ENCODE measurements at places on chromosomes 6 and 20.

DNA sequence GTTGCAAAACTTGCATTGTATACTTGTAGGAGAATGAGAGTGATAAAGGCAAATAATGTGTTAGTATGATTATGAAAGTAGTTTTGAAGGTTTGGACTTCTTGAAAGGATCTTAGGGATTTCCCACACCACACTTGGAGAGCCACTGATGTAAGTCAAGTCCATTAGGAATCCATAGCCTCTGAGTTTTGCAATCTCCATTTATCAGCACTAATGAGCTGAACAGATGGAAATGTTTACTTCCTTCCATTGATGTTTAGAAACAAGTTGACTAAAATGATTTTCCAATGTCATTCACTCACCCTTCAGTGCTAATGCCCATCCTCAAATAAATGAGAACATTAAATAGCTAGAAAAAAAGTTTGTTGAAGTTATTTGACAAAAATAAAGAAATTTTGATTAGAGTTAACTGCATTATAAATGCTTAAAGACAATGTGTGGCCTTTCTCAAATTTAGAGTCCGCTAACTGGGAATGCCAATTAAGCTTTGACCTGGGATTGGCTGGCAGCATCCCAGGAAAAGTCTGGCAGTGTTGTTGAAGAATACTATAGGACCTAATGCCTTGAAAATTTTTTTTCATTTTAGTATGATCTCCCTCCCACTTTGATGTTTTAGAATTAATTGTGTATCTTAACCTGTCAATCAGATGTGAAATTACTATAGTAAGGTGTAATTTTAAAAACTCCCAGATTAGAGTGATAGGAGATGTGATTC lies 68.0 kb downstream of the SLC35F1 start:
- DNase-seq: no peak

DNA sequence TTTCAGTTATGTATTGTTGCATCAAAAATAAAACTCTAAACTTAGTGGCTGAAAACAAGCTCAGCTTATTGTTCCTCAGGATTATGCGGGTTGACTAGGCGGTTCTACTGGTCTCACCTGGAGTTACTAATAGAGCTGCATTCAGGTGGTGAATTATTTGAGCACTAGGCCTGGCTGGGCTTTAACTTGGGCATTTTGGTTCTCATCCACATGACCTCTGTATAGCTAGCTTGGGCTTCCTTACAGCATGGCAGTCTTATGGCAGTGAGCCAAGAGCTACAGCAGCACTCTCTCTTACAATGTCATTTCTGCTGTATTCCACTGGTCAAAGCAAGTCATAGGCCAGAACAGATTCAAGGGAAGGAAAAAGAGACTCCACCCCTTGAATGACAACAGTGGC lies 1.6 kb downstream of the PGBD1 start:
- no peak for DNase-seq

DNA sequence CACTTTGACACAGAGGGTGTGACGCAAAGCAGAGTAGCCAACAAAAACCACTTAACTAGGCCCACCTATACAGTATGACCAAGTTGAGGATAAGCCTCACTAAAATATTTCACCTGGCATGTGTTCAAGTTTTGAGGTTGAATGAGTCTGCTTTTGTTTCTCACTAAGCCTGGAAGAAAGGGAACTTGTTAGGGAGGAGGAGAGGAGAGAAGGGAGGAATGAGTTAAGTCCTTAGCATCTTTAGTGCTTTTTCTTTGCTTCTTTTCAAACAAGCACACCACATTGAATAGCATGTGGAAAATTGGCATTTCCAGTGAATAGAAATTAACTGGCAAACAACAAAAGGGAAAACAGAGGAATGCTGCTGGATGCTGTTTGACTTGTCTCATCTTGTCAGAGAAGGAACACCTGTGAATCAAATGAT lies 461.9 kb downstream of the GJA1 start:
- DNase-seq: no peak

- no peak for DNase-seq
Measured at GRCh38 chr6:5525209-5525608, 263.9 kb downstream of the FARS2 start.

DNA sequence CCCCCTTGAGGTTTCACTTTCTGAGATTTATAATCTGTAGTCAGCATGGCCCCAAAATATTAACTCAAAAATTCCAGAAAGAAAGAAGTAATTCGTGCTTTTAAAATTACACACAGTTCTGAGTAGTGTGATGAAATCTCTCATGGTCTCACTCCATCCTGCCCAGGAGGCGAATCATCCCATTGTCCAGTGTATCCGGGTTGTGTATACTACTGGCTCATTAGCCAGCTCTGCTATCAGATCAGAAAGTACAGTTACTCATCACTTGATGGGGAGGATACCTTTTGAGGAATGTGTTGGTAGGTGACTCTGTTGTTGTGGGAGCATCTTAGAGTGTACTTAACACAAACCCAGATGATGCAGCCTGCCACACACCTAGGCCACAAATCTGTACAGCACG lies 65.2 kb downstream of the CDC5L start:
- DNase-seq: no peak

- DNase-seq: no peak
Measured at GRCh38 chr6:160457823-160458222, 109.6 kb downstream of the SLC22A3 start.

DNA sequence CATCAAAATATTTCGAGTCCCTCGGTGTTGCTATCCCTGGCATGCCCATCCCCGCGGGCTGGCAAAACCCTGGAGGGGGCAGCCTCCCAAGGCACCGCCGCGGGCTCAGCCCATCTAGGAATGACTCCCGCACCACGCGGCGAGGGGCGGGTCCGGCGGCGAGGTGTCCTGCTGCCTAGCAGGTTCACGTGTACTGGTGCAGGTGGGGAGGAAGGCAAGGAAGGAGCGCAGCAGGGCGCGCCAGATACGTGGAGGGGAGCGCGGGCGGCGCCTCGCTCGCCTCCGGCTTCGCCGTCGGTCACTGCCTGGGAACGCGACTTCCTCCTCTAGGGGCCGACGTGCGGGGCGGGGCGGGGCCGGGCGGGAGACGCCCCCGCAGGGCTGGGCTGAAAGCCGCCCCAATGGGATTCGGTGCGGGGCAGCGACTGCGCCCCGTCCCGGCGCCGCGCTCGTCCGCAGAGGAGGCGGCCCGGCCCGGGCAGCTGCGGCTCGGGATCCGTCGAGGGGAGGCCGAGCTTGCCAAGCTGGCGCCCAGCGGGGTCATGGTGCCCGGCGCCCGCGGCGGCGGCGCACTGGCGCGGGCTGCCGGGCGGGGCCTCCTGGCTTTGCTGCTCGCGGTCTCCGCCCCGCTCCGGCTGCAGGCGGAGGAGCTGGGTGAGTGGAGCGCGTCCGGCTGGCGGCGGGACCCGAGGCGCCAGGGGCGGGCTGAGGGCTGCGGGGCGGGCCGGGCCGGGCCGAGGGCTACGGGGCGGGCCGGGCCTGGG lies at the start of gene DCBLD1:
Gene DCBLD1, plus strand, starts transcription at position 435 of the 764 bp plus-strand sequence. Its CDS starts 108 bp downstream, at position 543.
- DNase-seq: peak; percentile 65

DNA sequence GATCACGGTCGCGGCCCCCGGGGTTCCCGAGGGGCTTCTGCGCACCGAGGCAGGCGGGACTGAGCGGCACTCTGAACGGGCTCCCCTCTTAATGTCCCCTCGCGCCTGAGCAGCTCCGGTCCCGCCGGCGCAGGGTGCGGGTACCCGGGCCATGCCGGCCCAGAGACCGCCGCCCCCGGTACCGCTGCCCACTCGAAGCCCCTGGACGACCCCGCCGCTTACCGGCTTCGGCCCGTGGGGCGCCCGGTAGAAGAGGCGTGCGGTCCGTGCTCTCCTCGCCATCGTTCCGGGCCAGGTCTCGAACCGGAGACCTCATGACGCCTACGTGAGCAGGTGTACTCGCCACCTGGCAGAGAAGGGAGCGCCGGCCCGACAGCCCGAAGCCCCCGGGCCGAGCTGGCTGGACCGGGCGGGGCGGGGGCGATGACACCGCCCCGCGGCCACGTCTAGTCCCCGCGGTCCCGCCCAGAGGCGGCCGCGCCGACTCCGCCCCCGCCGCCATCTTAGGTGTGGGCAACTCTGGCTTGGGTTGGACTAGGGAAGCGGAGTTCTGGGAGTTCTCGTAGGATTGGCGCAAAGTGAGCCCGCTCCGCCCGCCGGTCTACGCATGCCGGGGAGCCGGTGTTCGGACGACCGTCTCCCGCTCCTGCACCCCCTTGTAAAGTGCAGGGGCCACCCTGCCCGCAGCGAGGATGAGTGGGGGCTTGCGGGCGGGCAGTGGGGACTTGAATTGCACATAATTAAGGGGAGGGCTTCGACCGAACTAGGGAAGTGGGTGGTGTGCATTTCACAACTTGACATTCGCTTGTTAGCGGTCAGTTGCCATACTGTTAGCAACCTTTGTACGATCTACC lies at the start of gene SLC17A5:
Gene SLC17A5, minus strand, starts transcription at position 422 of the 854 bp plus-strand sequence. Its CDS starts 106 bp downstream, at position 316.
- DNase-seq: peak; percentile 93

DNA sequence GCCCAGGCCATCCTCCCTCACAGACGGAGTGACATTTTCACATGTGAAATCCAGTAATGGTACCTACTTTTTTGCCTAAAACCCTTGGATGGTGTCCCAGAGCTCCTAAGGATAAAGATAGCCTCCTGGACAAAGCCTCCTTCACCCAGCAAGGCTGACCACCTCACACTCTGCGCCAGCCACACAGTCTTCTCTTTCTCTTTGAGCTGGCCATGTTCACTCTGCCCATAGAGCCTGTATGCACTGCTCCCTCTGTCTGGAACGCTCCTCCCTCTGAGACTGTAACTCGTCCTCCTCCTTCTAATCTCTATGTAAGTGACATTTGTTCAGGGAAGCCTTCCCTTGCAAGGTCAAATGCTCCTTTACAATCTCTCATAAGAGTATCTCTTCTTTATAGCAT lies 14.6 kb downstream of the TMEM151B start:
- DNase-seq: no peak

GRCh38 chr20:25294459-25295385 lies 46.8 kb downstream of the PYGB start:
- DNase-seq: peak; percentile 70

DNA sequence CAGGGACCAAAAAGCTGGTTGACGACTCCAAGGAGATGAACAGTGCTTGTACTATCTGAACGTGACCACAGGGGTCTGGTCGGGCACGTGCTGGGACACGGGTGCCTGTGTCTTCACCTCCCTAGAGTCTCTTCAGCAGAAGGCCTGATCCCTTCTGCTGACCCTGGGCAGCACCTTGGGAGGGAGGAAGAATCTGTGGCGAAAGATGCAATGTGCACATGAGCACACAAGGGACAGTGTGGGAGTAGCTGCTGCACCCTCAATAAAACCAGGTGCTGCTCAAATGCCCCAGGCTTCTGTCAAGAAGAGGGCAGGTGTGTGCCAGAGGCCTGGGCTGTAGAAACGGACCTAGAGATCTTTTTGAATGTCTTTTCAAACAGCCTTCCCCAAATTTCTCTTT lies 130.6 kb upstream of the THBS2 start:
- DNase-seq: no peak

DNA sequence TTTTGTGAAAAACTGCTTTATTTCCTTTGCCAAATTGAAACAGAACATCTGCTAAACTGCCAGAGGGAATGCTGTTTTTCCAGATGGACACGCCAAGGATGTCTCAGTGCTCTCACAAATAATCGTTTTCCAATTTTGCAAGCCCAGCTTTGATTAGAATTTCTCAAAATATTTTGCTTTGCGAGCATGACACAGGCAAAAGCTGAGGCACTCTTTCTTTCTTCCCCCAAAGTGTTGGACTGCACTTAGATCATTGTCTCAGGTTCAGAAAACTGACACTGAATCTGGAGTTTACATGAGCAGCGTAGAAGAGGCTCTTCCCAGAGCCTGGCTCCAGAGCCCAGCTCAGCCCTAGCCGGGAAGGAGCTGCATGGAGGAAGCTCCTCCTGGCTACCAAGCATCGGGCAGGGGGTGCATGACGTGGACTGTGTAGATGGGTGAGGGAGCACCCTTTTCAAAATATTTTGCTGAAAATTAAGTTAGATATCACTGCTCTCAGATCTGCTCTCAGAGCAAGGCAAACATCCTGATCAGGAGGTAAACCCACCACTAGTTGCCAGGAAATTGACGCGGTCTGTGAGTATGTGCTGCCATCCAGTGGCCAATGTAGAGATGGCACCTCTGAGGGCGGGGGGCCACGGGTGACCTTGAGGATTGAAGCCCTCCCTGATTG lies 107.5 kb downstream of the SLC22A3 start:
- peak; percentile 70 for DNase-seq

DNA sequence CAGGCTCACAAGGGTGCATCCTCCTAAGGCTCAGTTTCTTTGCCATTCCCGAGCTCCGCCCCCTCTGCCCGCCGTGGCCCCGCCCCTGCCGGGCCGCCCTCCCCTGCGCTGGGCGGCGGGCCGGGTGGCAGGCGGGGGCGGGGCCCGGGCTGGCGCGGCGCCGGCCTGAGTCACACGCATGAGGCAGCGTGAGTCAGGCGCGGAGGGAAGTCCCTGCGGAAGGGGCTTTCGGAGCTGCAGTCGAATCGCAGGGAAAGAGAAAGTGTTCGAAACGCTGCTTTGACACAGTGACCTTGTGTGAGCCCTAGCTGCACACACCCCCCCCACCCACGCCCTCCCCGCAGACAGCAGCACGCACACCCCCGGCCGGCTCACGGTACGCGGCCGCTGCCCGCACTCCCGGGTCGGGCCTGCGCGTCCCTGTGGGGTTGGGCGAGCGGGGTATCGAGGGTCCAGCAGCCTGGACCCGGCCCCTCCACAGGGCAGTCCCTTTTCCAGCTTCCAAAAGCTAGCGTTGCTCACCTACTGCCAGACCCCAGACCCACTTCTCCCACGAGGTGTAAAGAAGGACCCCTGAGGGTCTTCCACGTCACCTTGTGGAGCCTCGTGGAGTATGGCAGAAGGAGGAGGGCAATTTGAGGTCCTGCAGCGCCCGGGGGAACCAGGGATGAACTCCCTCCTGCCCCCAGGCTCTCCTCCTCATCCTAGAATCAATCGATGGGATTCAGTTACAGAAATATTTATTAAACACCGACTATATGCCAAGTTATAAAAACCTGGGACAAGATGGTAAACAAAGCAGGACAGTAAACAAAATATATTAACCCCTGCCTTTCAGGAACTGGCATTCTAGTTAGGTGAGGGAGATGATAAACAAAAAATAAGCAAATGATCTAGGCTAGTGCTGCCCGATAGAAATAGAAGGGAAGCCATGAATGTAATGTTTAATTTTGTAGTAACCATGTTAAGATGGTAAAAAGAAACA lies 12.4 kb upstream of the HMGA1 start:
- DNase-seq: peak; percentile 97

DNA sequence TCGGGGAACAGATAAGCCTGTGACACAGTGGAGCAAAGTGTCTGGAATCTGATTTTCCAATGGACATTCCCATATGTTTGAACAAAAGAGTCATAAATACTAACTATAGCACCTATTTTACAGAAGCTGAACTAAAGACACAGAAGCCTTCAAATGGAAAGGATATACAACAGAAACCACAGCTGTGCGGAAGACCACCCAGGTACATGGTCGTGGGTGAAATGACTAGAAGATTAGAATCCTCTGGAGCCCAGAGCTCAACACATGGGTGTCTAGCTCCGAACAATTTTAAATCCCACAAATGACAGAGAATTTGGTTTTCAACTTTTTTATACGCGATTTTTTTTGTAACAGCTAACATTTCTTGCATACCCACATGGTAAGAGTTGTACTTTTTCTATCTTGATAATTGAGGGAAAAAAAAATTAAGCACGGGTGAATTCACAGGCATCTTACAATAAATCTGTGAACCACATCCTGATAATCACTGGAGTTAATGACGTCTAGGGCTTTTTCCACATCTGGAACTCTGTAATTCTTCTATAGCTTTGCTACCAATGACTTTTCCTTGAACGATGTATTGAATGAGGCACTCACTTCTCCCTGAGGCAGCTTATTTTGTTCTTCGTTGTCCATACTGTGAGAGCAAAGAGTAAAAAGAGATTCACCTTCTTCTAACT lies 271.1 kb upstream of the AGPAT4 start:
- DNase-seq: no peak
